Eye (tissue), 1 donor: ENCODE measurements at places on chromosomes 7 and 10.

- DNase-seq: no peak
Measured at GRCh38 chr10:25036381-25036780, 20.0 kb downstream of the THNSL1 start.

GRCh38 chr10:67770537-67770936 lies 67.5 kb downstream of the DNAJC12 start:
- no peak for DNase-seq

DNA sequence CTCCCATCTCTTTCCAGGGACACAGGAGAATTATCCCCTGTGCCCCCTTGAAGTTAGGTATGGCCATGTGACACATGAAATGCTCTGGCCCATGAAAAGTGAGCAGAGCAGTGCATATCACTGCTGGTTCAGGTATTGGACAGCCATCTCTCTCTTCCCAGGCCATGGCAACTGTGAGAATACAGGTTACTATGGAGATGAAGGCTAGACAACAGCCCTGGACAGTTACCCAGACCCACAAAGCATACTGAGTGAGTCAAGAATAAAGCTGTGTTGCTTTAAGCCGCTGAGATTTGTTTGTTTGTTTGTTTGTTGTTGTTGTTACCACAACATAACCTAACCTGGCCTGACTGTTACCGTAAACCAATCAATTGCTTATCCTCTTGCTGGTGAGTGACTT lies 722.3 kb downstream of the KCNMA1 start:
- DNase-seq: no peak

DNA sequence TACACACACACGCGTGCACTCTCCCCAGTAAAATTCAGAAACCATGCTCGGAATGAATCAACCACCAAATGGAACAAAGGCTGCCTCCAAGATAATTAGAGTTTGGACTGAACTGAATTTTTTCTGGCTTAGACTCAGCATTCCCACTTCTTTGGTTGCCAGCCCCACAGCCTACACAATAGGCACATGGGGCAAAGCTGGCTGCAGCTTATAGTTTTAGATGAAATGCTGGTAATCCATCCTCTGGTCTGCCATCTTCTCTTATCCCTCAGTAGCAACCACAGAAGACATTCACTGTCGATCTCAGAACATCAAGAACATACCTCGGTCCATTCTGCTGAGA lies 44.2 kb downstream of the PDE1C start:
- DNase-seq: no peak

DNA sequence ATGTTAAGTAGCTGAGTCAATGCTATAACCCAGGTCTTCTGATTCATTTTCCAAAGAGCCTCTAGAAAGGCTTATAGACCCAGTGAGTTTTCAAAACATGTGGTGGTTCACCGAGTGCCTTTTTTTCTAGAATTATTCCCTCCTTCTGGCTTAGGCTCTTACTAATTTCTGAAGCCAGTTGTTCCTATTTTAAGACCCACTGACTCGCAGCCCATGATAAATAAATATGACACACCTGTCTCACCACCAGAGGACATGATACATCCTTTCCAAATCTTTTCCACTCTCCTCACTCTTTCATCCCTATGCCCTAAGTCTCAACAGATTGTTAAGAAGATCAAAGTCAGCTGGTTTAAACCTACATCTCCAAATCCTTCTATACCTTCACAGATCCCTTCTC lies 126.0 kb upstream of the WNT16 start:
- DNase-seq: no peak

GRCh38 chr10:113961182-113962031 lies 82.3 kb upstream of the ADRB1 start:
- no peak for DNase-seq

GRCh38 chr10:132884691-132885271 lies 57.6 kb downstream of the CFAP46 start:
- DNase-seq: no peak

- DNase-seq: no peak
Measured at GRCh38 chr10:21021843-21022594, 124.9 kb upstream of the NEBL start.

DNA sequence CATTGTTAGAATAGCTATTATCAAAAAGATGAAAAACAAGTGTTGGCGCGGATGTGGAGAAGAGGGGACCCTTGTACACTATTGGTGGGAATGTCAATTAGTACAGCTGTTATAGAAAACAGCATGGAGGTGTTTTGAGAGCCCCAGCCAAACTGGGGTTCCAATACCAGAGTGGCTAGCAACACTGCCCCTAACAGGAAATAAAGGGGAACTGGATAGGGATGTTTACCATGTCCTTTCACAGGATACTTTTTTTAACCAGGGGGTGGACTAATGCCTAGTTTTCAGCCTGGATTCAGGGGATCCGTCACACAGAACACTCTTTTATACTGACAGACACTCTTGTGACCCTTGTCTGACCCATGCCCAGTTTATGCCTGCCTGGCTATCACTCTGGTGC lies 6.9 kb upstream of the GSTK1 start:
- no peak for DNase-seq

DNA sequence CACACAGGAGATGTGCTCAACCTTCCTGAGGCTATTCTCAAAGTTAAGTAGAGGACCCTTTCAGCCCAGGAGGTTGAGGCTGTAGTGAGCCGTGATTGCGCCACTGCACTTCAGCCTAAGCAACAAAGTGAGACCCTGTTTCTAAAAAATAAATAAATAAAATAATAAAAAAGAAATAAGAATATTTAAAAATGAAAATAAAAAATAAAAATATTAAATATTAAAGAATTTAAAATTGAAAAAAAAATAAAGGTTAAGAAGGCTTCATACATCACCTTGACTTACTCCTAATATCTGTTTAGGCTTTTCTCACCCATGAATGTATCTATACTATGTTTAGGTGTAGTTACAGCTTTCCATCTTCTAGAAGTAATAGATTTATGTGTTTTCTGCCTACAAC lies 187.5 kb upstream of the AGK start:
- DNase-seq: no peak

- no peak for DNase-seq
Measured at GRCh38 chr10:77875730-77876129, 50.8 kb downstream of the DLG5 start.

DNA sequence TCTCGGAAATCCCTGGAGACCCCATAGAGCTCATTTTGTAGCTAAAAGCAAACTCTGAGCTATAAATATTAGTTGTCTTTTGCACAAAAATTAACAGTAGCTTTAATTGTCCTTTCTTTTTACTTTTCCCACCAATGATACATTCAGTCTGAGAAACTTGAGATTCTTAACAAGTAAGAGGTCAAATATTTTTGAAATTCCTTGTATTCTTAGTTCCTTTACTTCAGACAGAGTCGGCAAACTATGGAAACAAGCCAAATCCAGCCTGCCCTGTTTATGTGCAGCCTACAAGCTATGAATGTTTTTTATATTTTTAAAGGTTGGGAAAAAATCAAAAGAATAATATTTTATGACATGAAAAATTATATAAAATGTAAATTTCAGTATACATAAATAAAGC lies 146.6 kb downstream of the CTNNA3 start:
- DNase-seq: peak; percentile 28

DNA sequence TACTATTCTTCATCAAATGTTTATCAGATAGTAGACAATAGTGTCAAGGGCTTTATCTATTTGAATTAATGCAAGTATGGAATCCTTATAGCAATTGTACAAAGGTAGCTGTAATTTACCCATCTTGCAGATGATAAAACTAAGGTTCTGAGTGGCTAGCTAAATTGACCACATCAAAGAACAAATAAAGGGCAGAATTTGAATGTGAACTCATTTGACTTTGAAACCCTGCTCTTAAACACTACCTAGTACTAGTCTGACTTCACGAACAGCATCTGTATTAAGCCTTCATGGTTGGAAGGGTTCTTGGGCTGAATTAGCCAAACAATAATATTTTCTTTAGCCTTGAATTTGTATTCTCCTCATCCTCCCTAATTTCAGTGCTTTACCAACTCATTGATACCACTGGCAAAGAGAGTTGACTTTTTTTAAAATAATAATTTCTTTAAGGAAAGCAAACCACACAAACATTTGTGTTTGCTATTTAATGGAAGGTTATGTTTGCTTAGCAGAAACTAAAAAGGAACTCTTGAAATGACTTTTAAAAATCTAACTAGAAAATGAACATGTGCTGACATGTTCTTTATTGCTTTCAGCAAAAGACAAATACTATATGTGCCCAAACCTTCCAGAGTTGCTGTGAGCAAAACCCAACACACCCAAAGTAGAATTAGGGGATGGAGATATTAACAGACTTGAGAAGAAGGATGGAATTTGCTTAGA lies 322.6 kb downstream of the RNLS start:
- no peak for DNase-seq

GRCh38 chr10:122140941-122141623 lies 130.0 kb upstream of the BTBD16 start:
- peak; percentile 30 for DNase-seq

- no peak for DNase-seq
Measured at GRCh38 chr10:130393342-130393741, 257.2 kb downstream of the GLRX3 start.

GRCh38 chr10:43861966-43862751 lies 213.5 kb upstream of the ZNF32 start:
- peak; percentile 12 for DNase-seq

GRCh38 chr7:138581065-138581464 lies 120.1 kb downstream of the SVOPL start:
- DNase-seq: no peak

DNA sequence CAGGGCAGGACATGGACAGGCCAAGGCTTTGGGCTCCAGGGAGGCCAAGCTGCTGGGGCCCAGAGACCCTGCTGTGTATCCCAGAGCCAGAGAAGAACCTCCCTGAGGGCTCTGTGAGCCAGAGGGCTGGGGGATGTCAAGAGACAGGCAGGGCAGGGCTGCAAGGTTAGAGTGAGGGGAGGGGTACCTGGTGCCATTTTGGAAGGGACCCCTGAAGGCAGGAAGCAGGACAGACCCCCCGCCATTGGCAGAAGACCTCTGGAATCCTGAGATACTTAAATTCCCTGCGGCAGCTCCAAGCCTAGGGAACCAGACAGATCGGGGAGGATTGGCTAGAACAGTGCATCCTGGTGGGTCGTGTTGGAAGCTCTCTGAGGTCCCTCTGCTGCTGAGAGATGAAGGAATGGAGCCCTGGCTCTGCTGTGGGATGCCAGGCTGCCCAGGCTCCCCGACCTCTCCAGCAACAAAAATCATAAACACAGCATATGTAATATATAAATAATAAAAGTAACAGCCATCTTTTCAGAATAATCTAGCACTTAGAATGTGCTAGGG lies 75.0 kb downstream of the LHPP start:
- DNase-seq: no peak

DNA sequence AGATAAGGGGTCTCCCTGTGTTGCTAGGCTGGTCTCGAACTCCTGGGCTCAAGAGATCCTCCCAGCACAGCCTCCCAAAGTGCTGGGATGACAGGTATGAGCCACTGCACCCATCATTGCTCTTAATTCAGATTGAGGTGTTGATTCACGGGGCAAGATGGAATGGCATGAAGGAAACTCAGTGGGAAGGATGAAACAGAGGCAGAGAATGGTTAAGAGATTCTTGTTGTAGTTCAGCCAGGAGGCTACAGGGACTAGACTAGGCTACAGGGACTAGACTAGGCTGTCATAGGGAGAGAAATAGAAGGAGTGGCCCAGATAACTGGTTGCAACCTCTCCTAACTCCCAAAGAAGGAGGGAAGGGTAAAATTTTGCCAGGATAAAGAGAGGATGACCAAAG lies 48.0 kb downstream of the THNSL1 start:
- DNase-seq: no peak

DNA sequence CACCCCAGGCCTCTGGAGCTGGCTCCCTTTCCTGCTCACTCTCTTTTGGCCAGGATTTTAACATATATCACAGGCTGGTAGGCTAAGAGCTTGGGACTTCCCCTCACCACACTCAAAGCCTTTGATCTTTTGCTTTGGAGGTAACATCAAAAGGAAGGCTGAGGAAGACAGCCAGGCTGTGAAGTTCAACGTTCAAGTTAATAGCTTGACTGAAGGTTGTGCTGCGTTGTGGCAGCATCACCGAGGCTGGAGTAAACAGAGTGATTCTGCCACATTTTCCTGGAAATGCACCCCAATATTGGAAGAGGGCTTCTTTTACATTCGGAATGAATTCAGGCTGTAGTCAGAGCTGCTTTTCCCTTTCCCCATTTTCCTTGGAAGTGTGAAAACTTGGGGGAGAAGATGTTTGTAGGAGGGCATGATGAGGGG lies 57.3 kb downstream of the TCF7L2 start:
- DNase-seq: no peak

- DNase-seq: no peak
Measured at GRCh38 chr10:59900048-59900727, 6.2 kb downstream of the CCDC6 start.

DNA sequence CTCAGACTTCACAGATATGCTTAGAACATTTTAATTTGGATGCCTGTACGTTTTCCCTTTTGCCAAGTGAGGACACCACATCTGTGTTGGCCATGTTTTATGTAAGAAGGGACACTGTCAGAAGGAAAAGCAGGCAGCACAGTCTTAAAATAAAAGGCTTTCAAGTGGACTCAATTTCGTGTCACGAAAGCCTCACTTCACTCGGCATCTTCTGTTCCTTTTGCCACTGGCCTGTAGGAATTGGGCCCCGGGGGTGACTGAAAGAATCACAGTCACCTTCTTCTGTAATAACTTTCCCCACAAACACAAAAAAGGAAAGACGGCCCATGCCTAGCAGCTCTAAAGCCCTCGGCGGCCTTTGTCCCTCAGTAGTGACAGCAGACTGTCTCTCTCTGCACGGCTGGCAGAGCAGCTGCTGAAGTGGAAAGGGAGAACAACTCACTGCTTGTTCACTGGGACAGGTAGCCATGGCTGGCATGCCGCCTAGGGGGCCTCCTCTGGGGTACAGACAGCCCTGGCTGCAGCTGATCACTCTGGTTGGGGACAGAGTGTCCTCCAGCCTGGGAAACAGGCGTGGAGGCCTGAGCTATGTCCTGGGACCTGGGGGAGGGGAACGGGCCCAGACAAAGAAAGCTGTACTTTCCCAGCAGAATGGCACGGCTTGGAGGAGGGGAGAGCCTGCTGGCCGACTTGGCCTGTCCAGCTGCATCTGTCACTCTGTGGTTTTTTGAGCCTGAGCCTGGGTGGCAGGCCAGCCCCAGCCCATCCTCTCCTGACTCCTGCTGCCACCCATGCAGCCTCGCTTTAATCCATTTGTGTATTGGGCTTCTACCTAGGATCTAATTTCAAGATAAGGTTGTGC lies 4.4 kb downstream of the RASSF4 start:
- peak; percentile 97 for DNase-seq

DNA sequence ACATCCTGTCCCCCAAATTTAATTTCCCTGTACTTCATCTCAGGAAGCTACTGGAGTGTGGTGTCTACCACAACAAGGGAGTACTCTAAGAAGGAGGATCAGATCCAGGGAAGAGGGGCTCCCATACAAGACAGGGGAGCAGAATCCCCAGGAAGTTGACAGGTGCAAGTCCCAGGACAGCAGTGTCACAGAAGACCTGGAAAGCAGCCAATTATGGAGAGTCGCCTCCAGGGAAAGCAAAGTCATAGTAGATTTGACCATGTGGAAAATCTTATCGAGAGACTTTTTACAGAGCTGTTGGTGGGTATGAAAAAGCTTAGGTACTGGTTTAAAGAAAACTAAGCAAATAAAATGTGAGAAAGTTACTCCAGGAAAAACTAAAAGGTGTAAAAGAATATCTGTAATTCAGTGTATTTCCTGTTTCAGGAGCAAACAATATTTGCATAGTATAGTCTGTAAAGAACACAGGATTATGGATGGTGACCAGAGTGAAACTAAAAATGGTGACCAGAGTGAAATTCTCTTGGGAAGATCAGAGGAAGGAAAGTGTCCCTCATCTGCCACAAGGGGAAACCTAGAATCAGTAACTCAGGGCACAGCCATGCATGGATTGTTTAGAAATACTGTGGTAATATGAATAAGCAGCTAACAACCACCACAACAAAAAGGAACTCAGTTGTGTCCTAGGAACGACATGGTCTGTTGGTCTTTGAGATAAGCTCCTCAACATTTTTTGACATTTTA lies 44.5 kb downstream of the LANCL2 start:
- no peak for DNase-seq
